NCI-H1048 (cell line): ENCODE measurements at places on chromosomes 13 and 19.

GRCh38 chr13:76795701-76796695, 90.2 kb downstream of the KCTD12 start:
- no peak for DNase-seq

DNA sequence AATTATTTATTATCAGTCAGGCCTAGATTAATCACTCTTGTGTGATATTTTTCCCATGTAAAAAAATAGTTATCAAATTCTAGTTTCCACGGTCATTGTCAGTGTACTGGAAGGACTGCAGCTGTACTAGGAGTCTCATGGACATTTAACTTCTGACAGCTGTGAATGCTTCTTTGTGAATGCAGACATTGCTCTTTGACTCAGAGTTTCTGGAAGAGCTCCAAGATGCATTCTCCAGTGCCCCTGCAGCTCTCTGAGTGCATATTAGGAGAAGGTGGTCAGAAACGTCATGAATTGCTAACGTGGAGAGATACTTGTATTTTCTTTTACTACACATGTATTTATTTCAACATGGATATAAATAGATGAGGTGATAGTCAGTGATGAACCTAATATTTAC, 9.7 kb upstream of the SLITRK5 start:
- no peak for DNase-seq

GRCh38 chr13:106036870-106037269, 498.6 kb downstream of the EFNB2 start:
- DNase-seq = no peak

GRCh38 chr19:21586311-21587116, 81.1 kb downstream of the ZNF429 start:
- DNase-seq = no peak

DNA sequence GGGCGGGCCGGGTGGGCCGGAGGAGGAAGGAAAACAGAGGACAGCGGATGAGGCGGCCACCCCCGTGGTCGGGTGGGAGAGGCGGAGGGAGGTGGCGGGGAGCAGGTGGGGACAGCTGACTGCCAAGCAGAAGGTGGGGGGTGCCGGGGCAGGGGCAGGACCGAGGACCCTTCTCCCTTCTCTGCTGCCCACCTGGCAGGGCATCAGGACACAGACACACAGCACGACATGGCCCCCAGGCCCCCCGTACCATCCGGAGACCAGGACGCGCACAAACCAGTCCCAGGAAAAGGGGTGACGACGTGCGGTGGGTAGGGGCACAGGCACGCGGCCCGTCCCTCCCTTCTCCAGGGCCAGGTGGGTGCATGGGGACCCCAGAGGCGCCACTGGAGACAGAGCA, 11.0 kb upstream of the CACTIN start:
- DNase-seq = no peak

- no peak for DNase-seq
These were observed at the start of gene NFIC for GRCh38 chr19:3365836-3366752. NFIC (plus strand) TSS chr19:3366583; CDS start chr19:3366637, 54 bp downstream.

DNA sequence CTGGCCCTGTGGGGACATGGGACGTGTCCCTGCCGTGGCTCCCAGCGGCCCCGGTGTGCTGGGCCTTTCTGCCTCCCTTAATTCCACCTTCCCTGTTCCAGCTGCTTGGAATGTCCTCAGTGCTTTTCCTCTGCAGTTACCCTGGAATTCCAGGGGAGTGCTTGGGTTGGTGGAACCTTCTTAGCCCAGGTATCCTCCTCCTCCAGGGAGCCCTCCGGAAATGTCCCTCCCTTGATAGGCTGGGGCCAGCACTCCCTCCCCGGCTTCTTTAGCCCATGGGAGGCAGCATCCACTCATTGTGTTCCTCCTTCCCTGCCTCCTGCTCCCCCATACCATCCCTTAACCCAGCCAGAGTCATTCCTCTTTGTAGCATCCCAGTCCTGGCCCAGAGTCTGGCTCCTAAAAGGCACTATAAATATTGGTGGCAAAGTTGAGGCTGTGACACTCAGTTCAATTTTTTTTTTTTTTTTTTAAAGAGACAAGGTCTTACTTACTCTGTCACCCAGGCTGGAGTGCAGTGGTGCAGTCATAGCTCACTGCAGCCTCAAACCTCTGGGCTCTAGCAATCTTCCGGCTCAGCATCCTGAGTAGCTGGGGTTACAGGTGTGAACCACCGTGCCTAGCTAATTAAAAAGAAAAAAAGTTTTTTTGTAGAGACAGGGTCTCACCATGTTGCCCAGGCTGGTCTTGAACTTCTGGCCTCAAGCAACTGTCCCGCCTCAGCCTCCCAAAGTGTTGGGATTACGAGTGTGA, 13.7 kb upstream of the SLC7A10 start:
- DNase-seq = no peak

GRCh38 chr19:15727724-15728123, at the start of gene OR10H2:
OR10H2 (plus strand) TSS chr19:15728024; CDS start chr19:15728044, 20 bp downstream.
- no peak for DNase-seq

- no peak for DNase-seq
These were observed 101.8 kb downstream of the FAM216B start for GRCh38 chr13:42883142-42883541.

GRCh38 chr13:20969182-20969581, 66.6 kb upstream of the XPO4 start:
- no peak for DNase-seq

DNA sequence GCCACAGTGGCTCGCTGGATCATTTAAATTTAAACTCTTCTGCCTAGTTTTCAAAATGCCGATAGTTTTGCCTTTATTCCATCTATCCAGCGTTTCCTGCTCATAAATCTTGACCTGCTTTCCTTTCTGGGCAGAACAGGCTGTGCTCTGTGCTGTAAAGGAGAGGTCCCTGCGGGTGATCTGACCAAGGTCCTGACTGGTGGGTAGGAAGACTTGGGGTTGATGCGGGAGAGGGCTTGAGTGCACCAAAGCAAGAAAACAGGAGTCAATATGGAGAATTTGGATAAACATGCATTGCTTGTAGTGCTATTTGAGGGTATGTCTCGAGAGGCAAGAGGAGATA, 533.6 kb downstream of the MYO16 start:
- DNase-seq = no peak

DNA sequence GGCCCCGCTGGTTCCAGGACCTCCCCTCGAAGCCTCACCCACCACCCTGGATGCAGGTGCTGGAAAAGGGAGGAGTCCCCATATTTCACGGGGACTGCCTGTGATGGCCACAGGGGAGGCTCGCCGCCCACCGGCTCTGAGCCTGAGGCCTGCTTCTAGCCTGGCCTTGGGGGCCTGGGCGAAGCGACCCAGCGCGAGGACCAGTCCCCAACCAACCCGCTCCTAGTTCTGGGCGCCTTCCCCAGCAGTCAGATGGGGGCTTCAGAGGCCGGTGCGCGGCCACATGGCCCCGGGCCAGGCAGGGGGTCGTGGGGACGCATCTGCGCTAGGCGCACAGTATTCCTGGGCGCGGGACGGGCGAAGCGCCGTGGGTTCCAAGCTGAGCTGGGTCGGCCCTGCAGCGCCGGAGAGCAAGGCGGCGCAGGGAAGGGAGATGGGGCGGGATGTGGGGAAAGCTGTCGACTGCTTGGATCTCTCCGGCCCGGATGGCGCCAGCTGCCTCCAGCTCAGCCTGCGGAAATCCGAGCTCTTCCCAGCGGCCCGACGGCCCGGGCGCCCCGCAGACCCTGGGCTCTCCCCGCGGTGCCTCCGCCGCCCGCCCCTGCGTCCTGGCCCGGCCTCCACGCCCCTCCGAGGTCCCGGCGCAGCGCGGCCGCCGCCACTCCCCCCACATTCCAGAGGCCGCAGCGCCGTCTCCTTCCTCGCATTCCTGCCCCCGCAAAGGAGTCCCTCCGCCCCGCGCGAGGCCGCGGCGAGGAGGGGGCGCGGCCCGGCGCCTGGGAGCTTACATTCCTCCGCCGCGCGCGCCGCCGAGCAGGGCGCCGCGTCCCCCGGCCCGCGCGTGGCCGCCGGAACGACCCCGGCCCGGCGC, at the start of gene WTIP:
TSS of gene WTIP (plus strand) at position 788 of the 871 bp plus-strand sequence. CDS start 217 bp downstream, outside the sequence.
- DNase-seq = no peak

DNA sequence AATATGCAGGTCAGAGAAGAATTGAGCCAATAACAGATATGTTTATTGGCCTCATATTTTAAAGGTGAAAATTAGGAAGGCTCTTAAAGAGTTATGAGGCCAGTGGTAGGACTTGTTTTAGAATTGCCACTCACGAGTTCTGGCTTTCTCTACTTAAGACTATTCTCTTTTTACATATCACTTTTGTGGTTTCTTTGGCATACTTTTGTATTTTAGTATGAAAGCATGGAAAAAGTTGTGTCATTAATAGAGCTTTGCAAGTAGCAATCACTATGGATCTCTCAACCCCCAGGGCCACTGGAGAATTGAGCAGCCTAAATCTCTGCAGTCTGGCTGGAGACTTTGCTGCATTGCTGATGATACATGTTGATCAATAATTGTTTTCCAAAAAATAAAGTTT, 64.6 kb upstream of the SOX21 start:
- DNase-seq = no peak

DNA sequence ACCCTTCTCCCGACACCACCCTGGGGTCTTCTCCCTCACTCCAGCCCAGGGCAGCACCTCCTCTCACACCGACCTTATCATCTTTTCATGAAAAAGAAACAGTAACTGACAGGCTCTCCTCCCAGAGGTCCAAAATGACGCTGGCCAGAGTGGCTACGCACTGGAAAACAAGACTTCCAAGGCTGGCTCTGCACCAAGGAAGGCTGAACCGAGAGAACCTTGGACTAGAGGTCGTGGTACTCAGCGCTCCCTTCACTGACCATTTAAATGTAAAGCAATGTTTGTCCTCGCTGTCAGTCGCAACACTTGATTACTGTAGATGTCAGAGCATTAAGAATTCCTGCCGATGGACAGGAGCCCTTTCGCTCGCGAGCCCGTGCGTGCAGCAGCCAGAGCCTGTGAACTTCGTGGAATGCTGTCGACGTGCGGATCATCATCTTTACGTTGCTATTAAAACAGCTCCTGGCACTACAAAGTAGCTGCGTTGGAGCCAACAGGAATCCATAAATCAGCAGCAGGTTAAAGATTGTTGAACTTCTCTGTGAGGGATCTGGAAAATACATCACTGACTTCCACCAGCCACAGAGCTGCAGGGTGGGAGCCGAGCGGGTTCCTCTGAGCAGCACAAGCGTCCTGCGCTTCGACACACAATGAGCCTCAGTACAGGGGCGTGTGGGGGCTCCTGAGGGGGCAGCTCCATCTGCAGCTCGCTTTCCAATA, 125.5 kb upstream of the MCF2L start:
- no peak for DNase-seq

- peak; percentile 67 for DNase-seq
These were observed at the start of gene MEF2B for GRCh38 chr19:19170053-19170872. MEF2B (minus strand) TSS chr19:19170263; CDS start chr19:19150735, 19,528 bp downstream.

DNA sequence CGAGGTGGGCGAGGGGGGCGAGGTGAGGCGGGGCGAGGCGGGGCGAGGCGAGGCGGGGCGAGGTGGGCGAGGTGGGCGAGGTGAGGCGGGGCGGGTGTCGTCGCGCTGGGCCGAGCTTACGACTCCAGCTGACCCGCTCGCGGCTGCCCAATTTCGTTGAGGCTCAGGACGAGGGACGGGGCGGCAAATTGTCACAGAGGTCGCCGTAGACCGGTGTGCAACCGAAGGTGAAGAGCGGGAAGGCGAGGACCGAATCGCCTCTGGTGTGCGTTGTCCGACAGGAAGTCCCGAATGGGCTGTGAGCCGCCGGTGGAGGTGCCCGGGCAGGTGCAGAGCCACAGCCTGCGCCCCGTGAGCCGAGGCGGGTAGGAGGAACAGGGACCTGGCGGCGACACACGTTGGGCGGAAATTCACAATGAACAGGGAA, at the start of gene LACC1:
TSS of gene LACC1 (plus strand) at position 150 of the 427 bp plus-strand sequence. CDS start 1,082 bp downstream, outside the sequence.
- DNase-seq = no peak

DNA sequence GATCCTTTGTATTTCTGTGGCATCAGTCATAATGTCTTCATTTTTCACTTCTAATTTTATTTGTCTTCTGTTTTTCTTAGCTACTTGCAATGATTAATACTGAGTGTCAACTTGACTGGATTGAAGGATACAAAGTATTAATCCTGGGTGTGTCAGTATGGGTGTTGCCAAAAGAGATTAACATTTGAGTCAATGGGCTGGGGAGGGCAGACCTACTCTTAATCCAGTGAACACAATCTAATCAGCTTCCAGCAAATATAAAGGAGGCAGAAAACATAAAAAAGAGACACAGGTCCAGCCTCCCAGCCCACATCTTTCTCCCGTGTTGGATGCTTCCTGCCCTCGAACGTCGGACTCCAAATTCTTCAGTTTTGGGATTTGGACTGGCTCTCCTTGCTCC, 640.9 kb upstream of the MIR17HG start:
- DNase-seq = no peak

DNA sequence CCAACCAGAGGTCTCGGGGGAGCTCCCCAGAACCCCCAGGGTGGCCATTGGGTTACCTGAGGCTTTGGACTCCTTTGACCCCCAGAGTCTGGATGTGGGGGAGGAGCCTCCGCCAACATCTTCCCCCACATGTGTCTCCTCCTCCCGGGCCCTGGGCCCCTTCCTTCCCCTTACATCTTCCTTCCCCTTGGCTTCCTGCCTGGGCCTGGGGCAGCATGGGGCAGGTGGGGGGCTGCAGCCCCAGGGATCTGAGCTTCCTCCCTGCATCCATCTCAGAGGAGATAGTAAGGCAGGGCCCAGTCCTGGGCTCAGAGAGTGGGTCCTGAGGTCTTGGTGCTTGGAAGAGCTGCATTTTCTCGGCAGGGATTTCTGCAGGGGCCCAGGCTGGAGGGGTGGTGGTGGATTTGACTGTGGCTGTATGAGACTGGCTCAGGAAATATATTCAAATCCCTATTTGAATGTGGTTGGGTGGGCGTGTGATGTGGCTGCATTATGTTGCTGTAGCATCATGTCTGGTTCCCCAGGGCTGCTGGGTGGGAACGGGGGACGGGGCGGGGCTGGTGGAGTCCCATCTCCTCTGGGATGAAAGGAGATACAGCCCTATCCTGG, 919 bp downstream of the VAV1 start:
- no peak for DNase-seq

- DNase-seq = no peak
These were observed 230.1 kb downstream of the DLEU7 start for GRCh38 chr13:50613356-50613831.

DNA sequence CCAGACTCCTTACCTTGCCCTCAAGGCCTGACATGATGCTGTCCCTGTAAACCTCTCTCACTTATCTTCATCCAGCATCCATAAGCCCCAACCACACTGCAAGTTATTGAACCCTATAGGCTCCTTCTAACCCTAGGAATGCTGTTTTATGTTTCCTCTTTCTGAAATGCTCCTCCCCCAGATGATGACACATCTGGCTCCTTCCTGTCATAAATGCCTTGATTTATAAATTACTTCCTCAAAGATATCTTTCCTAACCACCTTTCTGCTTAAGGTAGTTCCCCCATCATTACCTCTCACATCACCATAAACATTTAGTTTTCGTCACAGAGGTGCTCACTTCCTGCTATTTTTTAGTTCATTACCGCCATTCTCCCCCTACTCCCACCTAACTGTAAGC, 12.3 kb downstream of the RUBCNL start:
- DNase-seq = no peak

DNA sequence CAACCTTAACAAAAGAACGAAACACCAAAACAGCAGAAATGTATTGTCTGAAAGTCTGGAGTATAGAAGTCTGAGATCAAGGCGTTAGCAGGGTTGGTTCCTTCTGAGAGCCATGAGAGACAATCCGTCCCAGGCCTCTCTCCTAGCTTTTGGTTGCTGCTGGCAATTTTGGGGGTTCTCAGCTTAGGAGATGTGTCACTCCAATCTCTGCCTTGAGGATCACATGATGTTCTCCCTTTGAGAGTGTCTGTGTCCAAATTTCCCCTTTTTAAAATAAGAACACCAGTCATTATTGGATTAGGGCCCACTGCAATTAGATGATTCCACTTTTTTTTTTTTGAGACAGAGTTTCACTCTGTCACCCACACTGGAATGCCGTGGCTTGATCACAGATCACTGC, 10.1 kb downstream of the KCNN1 start:
- no peak for DNase-seq

- no peak for DNase-seq
These were observed 72.2 kb downstream of the ATP11A start for GRCh38 chr13:112761701-112762689.
